ENCODE measurements at places on chromosomes 2 and 18.

DNA sequence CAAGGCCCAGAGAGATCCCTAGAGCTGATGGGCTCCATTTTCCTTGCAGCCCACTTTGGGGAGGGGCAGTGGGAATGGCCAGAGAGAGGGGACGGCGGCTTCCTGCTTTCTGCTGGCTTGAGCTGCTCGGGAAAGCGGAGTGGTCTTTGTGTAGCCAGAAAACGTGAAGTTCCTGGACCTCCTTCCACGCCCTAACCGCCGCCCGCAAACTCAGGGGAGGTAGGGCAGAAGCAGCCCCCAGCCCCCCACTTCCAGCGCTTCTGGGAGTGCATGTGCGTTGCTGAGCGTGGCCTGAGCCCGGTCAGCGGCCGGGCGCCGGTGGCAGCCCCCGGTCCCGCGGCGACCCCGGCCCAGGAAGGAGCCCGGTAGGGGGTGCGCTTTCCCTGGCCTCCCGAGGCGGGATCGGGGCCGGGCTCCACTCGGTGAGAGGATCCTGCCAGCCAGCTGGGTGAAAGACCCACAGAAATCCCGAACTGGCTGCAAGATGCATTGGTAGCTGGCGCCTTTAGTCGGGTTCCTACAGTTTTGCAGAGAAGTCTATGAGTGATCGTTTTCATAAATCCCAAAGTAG is 25.3 kb upstream of the BOD1L2 start:
- no peak for DNase-seq

DNA sequence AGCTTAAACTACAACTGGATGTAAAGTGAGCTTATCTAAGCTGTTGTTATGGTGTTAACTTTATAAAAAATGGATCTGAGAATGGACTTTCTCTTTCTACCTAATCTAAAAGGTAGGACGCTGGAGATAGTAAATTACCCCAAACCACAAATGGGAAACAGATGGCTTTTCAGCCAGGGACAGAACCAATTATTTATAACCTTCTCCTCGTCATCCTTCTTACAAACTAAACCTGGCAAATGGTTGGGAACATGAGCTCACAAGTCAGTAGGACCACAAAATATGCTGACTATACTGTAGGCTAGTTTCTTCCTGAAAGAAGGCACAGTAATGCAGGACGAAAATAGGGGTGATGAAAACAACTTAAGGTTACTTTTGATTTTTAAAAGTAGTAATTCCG is 32.7 kb upstream of the ZDBF2 start:
- no peak for DNase-seq

- DNase-seq: no peak
Observed at GRCh38 chr2:98720286-98720685, 10.6 kb downstream of the MGAT4A start.

GRCh38 chr2:154158101-154158500 is 286.4 kb downstream of the GALNT13 start:
- no peak for DNase-seq

GRCh38 chr2:196468394-196468793 is 171.1 kb upstream of the CCDC150 start:
- no peak for DNase-seq

GRCh38 chr18:8730080-8730827 is 24.9 kb downstream of the MTCL1 start:
- peak; percentile 87 for DNase-seq

DNA sequence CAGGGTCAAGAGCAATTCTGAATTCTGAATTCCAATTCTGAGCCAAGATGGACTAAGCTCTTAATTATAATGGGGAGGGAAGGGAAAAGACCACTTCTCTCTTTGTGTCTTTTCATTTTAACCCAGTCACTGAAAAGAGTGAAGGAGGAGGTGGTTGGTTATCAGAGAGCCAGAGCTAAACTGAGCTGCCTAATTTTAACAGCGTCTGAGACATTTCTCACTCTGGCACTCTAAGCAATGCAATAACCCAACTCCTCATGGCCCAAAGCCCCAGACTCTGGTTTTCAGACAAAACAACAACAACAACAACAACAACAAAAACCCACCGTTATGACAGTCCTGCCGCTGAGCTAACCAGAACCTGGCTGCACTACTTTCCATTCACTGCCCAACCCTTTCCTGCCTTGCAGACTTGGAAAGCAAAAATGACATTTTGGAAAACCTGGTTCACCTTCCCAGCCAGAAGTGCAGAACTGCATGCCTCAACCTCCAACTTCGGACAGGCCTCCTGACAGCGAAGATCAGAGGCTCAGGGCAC is 1.0 kb downstream of the CHST10 start:
- DNase-seq: no peak

- DNase-seq: peak; percentile 20
Observed at GRCh38 chr2:226835420-226835795, 446 bp upstream of the RHBDD1 start.

GRCh38 chr2:26723475-26723874 is 31.0 kb downstream of the KCNK3 start:
- DNase-seq: no peak

GRCh38 chr2:205720451-205720902 is 38.2 kb downstream of the NRP2 start:
- DNase-seq: no peak

DNA sequence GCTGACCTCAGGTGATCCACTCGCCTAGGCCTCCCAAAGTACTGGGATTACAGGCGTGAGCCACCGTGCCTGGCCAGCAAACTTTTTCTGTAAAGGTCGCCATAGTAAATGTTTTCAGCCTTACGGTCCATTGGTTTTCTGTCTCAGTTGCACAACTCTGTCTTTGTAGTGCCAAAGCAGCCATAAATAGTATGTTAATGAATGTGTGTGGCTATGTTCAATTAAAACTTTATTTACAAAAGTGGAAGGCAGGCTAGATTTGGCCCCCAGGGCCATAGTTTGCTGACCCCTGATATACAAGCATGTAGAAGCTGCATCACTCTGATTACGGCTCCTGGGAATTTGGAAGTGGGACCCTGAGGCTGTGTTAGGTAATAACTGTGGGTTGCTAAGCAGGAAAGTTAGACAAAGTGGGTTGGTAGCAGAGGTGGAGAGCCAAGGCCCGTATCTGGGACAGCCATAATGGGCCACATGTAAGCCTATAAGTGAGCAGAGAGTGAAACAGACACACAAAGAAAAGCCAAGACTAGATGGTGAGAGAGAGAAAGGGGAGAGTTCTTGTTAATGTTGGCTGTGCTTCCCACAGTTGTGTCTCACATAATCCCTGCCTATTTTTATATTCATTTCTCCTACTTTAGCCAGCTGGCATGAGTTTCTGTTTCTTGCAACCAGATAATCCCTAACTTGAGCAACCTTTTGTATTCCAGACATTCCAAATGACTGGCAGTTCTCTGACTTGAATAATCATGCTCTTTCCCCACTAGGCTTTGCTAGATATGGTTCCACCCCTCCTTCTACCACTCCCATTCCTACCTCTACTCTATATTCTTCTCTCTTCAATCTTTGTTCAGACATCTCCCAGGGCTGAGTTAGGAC is 223.3 kb upstream of the STON1 start:
- no peak for DNase-seq

DNA sequence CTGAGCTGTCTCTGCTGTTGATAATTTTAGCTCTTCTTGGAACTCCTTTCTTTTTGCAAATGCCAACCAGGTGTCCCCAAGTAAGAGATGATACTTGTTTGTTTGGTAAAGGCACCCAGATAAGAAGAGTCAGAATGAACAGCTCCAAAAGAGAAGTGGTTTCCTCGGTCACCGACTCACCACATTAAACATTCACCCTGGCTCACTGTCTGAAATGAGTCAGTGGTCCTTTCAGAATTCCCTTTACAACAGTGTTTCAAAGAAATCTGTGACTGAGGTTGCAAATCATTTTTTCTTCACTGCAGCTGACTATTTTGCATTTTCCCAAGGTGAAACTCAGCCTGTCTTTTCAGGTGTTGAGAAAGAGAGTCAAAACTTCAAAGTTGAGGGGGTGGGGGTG is 16.2 kb upstream of the CXCR4 start:
- no peak for DNase-seq

- peak; percentile 12 for DNase-seq
Observed at GRCh38 chr2:145350011-145350410, 830.1 kb upstream of the ZEB2 start.

Measured in HS-27A (cell line).